ENCODE measurements at places on chromosomes 6 and 20. TPM values are rescaled to one million over a fixed set of nuclear protein-coding genes. Genes with fewer than 3 reads are reported as not detected.

DNA sequence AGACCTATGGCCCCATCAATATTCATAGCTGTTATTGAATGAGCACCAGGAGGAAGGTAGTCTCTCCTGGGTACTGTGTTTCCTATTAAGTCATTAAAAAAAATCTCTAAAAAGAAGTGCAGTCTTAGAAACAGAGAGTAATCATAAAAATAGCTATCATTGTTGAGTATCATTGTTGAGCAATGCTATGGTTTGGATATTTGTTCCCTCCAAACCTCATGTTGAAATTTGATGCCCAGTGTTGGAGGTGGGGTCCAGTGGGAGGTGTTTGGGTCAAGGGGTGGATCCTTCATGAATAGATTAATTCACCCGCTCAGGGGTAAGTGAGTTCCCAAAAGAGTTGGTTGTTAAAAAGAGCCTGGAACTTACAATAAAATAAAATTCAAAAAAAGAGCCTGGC lies 88.1 kb upstream of the IYD start:
- no peak overlapping the region for H3K27ac ChIP-seq
- H3K4me3 ChIP-seq = no peak overlapping the region

Gene MC3R
- not detected for total RNA-seq

Gene SOX12
- total RNA-seq = 12.9 TPM

Gene HTR1E
- 0.33 TPM for total RNA-seq

All from thyroid gland (tissue), 4 donors.